Urinary bladder (tissue), 4 donors: ENCODE measurements at places on chromosomes 2 and 18. TPM values are rescaled to one million over a fixed set of nuclear protein-coding genes. Genes with fewer than 3 reads are reported as not detected.
A peak's percentile ranks its signal among the peaks of the same experiment; 100 is the strongest.

C18orf54 gene
- polyA plus RNA-seq, result 1.4 TPM

- DNase-seq, result no peak
Observed at GRCh38 chr2:188478724-188479123, 187.1 kb downstream of the GULP1 start.

SCN3A gene
- polyA plus RNA-seq, result 0.89 TPM

C2orf72 gene
- 0.91 TPM for polyA plus RNA-seq

DOCK10 gene
- polyA plus RNA-seq, result 3.8 TPM

GRCh38 chr2:217433522-217433921 is 569.3 kb downstream of the TNS1 start:
- DNase-seq, result no peak

- DNase-seq, result no peak
Observed at GRCh38 chr2:238955648-238956531, 108.0 kb downstream of the TWIST2 start.

DNA sequence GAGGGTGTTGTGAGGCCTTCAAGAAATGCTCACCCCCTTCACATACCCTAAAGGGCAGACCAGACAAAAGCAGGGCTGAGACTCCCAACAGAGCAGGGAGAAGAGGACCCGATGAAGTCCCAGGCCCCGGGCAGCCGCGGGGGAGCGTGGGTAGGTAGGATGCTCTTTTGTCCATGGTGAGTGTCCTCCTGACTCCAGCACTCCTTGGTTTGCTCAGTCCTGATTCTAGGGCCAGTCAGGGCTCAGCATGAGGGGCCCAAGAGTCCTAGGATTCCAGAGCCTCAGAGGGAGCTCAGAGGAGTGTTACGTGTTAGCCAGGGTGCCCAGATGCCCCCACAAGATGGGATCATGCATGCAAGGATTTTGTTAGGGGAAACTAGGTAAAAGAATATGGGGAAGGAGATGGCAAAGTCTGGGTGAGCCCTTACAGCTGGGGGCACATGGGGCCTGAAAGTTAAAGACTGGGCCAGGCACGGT is 64.8 kb downstream of the SMAD7 start:
- DNase-seq, result no peak

UGT1A9 gene
- polyA plus RNA-seq, result 0.16 TPM

LIMS3 gene
- 1.1 TPM for polyA plus RNA-seq

DNA sequence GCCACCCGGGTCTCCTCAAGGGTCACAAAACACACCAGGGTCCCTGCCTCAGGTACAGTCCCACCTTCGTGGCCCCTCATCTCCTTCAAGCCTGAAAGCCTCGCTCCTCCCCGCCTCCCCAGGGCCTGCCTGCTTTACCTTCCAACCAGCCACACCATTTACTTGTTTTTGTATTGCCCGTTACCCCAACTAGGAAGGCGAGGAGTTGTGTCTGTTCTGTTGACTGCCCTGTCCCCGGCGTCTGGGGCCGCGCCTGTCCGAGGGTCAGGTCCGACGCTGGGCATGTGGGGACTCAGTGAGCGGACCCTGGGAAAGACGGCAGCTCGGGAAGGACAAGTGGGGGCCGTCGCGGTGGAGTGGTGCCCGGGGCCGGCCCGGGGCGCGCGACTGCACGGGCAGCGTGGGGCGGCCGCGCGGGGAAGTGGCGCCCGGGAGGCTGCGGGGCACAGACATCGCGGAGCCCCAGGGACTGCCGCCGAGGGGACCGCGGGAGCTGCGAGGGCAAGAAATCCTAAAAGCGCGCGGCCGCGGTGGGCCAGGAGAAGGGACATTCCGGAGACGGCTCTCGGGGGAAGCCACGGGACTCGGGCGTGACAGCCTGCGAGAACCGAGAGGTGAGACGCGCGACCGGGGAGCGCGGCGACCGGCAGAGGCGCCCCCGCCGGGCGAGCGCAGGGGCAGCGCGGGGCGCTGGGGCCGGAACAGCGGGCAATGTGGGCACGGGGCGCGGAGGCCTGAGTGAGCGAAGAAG is 797 bp upstream of the GRHL1 start:
- no peak for DNase-seq

TUBA4B gene
- not detected for polyA plus RNA-seq

DNA sequence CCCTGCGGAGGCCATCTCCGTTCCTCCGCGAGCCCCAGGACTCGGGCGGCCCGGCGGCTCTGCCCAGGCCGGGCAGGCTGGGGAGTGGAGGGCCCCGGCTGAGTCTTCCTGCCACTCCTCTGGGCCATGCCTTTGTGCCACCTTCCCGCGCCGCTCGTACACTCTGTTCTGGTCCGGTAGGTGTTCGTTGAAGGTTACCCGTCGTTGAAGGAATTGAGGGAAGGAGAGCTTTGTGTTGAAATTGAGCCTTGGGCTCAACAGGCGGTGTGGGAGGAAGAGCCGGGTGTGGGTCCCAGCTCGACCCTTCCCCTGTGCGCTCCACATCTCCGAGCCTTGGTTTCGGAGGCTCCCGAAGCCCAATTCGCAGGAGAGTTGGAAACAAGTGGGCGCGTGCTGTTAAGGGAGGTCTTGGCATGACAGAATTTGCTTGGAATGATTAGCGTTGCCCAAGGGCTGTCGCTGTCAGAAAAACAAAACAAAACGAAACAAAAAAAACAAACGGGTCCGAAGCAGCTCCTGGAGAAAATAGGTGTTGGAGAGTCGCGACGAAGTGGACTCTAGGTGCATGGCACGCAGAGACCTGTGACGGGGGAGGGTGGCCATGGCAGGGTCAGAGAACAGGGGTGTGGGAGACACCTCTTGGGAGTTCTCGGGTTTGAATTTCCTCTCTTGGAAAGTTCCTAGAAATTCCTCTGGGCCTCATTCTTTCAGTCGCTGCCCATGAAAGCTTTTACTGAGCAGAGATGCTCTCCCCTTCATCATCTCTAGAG is 1.2 kb upstream of the MZT2A start:
- DNase-seq, result no peak

SP100 gene
- 51.9 TPM for polyA plus RNA-seq

GRCh38 chr18:34018336-34018735 is 206.4 kb downstream of the NOL4 start:
- DNase-seq, result no peak

GRCh38 chr18:29251681-29252080 is 1074.8 kb upstream of the CDH2 start:
- DNase-seq, result no peak

TUBA3E gene
- polyA plus RNA-seq, result not detected

DNA sequence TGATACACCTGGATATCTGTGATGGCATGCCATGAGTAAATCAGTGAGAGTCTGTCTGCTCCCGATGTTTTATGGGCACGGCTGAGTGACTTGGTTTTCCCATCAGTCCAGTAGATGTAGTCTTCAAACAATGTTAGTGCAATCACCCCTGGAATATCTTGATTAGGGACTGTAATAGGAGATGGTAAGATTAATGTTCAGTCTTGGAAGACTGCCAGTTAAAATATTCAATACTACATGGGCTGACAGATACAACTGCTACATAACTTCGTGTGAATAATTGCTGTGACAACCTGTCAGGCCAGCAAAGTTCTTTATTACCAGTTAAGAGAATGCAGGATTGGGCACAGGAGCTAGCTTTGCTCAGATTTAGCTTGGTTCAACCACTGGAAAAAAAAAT is 1673.3 kb downstream of the LRP1B start:
- DNase-seq, result no peak

- peak; percentile 54 for DNase-seq
Observed at GRCh38 chr2:147567136-147567535, 277.7 kb upstream of the ACVR2A start.

GRCh38 chr2:219286436-219287115 is 7.4 kb downstream of the DNAJB2 start:
- no peak for DNase-seq

SCN9A gene
- 0.67 TPM for polyA plus RNA-seq

GDF7 gene
- polyA plus RNA-seq, result 0.79 TPM

DNA sequence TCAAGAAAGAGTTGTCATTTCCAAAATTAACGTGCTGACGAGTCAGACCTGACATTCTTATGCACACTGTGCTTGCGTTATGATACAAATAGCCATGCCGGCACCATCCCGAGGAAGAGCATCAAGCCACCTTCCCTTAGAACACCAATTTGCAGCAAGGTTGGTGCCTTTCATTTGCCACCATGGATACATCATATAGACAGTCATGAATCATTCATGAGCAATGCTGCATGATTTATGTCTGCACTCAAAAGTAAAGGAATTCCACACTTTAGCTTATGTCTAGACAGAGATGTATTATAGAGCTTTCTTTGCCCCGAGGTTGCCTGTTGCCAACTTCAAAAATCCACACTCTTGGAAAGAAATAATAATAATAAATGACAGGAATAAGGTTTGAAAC is 166.9 kb downstream of the VWC2L start:
- DNase-seq, result no peak

DNA sequence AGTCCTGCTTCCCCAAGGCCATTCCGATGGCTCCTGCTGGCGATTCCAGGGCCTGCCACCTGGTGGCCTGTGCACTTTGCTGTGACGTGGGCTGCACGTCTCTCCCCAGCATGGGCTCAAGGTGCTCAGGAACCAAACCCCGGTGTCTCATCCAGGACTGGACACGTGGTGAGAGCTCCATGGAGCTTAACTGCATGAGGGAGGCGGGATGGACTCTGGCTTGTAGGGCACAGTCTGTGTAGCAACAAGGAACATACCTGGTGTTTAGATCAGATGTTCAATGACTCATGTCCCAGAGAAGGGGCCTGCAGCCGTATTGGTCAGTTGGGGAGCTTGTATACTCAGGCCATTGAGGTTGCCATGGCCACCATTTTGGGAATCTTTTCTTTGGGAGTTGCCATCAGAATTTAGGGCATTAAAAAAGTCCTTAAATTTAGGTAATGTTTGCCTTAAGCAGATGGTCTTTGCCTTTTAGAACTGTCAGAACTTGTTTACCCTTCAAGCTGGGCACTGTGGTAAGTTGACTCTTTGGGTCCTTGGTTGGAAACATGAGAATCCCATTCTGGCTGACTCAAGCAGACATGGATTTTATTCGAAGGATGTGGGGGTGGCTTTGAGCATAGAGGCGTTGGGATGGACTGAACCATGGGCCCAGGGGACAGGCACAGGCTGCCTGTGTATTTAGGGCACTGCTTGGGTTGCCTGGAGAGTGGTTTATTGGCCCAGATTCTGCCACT is 21.0 kb downstream of the AGAP1 start:
- no peak for DNase-seq

GRCh38 chr2:96622544-96622943 is 15.6 kb downstream of the KANSL3 start:
- DNase-seq, result no peak

GRCh38 chr2:132873738-132874137 is 203.7 kb upstream of the LYPD1 start:
- DNase-seq, result no peak

DNA sequence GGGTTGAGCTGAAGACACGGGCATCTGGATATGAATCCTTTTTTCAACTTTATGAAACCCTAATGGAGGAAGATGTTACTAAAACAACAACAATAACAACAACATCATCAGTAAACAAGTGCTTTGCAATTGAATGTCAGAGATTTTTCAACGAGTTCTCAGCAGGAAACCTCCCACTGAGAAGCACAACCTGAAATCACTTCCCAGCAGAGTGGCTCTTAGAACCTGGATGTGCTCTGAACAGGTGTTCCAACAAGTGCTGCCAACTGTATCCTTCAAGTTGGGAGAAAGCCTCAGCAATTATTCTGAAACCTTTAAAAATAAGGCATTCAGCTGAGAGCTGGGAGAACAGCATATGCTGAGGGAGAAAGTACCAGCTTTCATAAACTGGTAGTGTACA is 1622.7 kb upstream of the CELF4 start:
- DNase-seq, result no peak

GRCh38 chr18:56789004-56789888 is 138.1 kb downstream of the WDR7 start:
- no peak for DNase-seq

GRCh38 chr2:96117701-96118588 is 1.6 kb upstream of the ADRA2B start:
- DNase-seq, result no peak

DTNA gene
- 119 TPM for polyA plus RNA-seq

SIGLEC15 gene
- polyA plus RNA-seq, result 1.3 TPM

DNA sequence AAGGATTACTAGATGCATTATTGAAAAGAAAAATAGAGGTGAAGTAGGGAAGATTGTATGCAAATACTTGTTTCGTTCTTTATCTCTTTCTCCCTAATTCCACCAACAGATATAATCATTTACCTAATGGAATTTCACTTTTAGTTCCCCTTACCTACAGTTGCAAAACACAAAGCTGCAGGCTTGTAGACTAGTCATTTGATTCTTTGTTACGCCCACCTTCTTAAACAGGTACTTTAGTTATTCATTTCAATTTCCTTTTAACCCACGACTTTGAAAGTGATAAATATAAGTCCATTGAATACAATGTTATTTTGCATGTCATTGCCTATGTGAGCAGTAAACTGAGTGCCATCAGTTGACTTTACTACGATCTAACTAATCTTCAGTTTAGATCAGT is 3.9 kb upstream of the HRH4 start:
- DNase-seq, result no peak

DNA sequence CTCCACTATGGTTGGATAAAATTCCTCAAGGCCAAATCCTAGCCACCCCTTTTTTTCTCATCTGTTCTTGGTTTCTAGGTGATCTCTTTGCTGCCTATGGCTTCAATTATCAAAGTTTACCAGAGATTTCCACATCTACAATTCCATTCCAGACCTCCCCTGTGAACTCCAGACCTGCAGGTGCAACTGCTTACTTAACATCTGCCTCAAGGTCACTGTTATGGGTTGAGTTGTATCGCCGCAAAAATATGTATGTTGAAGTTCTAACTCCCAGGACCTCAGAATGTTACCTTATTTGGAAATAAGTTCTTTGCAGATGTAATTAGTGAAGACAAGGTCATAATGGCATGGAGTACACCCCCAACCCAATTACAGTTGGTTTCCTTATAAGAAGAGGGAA is 60.4 kb upstream of the SOS1 start:
- DNase-seq, result no peak

DNA sequence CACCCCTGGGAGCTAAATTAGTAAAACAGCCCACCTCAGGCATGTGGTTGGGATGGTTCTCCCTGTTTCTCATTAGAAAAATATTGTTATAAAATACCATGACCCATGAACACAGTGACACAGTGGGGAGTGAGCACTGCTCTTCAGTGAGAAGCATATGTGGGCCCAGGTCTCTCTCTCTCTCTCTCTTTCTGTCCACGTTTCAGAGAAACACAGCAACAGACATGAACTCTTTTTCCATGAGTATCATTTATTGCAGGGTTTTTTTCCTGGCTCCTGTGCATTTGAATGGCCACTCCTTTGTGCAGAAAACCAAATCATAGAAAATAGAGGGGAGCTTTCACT is 41.2 kb downstream of the CYRIA start:
- DNase-seq, result no peak

ERFE gene
- 0.53 TPM for polyA plus RNA-seq

- DNase-seq, result no peak
Observed at GRCh38 chr2:128584296-128584890, 265.7 kb upstream of the HS6ST1 start.

FIGN gene
- 1.5 TPM for polyA plus RNA-seq

FSHR gene
- polyA plus RNA-seq, result not detected

TRAPPC8 gene
- 18.2 TPM for polyA plus RNA-seq

GRCh38 chr2:217980036-217980435 is 22.8 kb downstream of the TNS1 start:
- no peak for DNase-seq
